Activated T-cell treated with anti-CD3 and anti-CD28 coated beads, Interleukin-2, amount 50 U/mL, for 24 hours (primary cell): ENCODE measurements at places on chromosomes 6 and 20.

GRCh38 chr6:3751077-3751729 is at the start of gene PXDC1:
PXDC1 (minus strand) TSS chr6:3751713; CDS start chr6:3751531, 182 bp downstream.
- peak; percentile 56 for DNase-seq

- DNase-seq, result peak; percentile 65
These were observed 111.7 kb downstream of the TRERF1 start for GRCh38 chr6:42339991-42340401.

DNA sequence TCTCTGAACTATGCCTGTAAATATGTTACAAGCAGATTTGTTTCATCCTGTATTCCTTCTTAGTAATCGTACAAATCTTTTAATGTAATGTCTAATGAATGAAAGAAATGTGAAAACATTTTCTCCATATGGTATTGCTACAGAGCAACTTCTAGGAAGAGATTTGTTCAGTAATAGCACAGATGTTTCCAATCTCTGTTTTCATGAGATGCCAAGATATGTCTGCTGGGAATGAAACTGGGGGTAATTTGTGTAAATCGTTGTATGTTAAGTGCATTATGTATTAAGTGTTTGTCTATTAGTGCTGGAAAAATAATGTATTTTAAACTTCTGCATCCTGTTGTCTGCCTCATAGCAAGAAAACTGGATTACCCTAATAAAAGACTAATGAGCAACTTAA is 722.2 kb upstream of the EYS start:
- no peak for DNase-seq

- no peak for DNase-seq
These were observed 361.0 kb downstream of the CD83 start for GRCh38 chr6:14478381-14479225.

GRCh38 chr6:155646443-155646842 is 190.8 kb upstream of the NOX3 start:
- DNase-seq, result no peak

DNA sequence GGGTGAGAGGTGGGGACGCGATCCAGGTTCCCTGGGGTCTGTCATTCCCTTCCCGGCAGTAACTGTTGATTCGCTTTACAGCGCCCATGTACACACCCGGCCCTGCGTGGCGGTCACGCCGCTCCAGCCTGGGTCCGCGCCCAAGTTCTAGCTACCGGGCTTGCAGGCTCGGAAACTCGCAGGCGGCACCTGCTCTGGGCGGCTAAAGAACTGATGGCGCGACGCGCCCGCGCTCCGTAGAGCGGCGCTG is 1.4 kb upstream of the POU3F2 start:
- no peak for DNase-seq

- no peak for DNase-seq
These were observed 207.5 kb downstream of the SMOC2 start for GRCh38 chr6:168648240-168649125.
